ENCODE measurements at places on chromosomes 2 and 18. TPM values are rescaled to one million over a fixed set of nuclear protein-coding genes. Genes with fewer than 3 reads are reported as not detected.

DNA sequence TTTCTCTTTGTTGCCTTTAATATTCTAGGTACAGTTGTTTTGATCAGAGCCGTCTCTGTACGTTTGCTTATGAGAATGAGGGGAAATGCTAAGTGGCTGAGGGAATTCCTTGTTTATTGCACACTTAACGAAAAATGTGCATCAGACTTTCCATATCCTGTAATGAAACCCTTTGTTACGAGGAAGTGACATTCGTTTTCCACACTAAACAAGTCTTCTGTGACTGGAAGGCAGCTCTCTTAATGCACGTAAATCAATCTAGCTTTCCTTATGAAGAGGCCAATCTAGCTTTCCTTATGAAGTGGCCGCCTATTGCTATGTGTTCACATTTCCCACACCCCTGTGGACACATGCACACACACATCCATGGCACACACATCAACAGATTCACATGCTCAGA, 186.2 kb downstream of the SNTG2 start:
- peaks cover 4% of the 10 kb centered on the region for H3K4me1 ChIP-seq
- no peak overlapping the region for H3K4me3 ChIP-seq
- H3K27me3 ChIP-seq: no peaks in the 10 kb centered on the region
- H3K27ac ChIP-seq: no peak overlapping the region
- no peaks in the 10 kb centered on the region for H3K36me3 ChIP-seq

Gene TMEM37
- 4.2 TPM for polyA plus RNA-seq

DNA sequence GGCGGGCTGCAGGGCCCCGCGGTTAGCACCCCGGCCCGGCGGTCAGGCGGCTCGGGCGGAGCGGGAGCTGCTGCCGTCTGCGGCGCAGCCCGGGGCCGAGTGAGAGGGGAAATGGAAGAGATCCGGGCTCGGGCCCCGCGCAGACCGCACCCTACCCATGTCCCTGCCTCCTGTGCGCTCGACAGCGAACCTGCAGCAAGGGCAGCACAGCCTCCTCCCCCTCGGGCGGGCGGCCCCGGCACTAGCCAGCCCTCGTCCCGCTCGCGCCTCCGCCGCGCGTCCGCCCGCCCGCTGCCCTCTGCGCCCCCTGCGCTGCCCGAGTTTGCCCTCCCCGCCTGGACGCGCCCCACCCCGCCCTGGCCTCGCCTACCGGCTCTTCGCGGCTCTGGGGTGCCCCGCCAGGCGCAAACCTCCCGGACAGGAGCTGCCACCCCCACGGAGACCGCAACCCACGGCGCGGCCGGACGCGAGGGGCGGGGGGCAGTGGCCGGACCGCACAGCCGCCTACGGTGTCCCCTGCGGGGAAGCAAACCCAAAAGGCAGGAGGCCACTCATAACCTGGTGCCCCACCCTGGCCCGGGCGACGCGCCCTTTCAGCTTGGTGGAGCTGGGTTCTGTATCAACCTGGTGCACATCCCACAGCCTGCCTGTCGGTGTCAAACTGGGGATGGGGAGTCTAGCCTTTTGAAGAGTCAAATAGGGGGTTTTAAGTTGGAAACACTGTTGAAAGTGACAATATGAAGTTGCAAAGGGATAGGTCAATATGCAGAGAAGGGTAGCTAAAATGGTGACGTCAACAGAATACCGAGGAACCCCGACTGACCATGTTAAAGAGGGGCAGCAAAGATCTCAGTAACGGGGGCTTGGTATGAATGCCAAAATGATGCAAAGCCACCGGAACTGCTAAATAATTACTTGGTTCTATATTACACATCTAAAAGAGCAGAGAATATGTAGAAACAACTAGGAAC, at the start of gene IHH:
Gene IHH (minus strand): TSS at position 101 of the 971 bp plus-strand sequence. CDS start 454 bp downstream, outside the sequence.
- H3K27ac ChIP-seq: no peak within 1 kb of the TSS
- H3K4me3 ChIP-seq: no peak within 1 kb of the TSS
- peaks cover 13% of the 10 kb centered on the region for H3K27me3 ChIP-seq
- H3K36me3 ChIP-seq: no peaks in the 10 kb centered on the region
- no peak for DNase-seq

- no peaks in the 10 kb centered on the region for H3K27me3 ChIP-seq
- H3K4me3 ChIP-seq: peak overlapping the region; percentile 94
- no peaks in the 10 kb centered on the region for H3K36me3 ChIP-seq
These were observed 494 bp upstream of the ROCK1 start for GRCh38 chr18:21112140-21112473.

- H3K36me3 ChIP-seq: no peaks in the 10 kb centered on the region
- no peak overlapping the region for H3K27ac ChIP-seq
- H3K27me3 ChIP-seq: no peaks in the 10 kb centered on the region
- no peaks in the 10 kb centered on the region for H3K4me1 ChIP-seq
These were observed 74.6 kb upstream of the UNC80 start for GRCh38 chr2:209696836-209697711.

Gene SERPINB12
- polyA plus RNA-seq: not detected

DNA sequence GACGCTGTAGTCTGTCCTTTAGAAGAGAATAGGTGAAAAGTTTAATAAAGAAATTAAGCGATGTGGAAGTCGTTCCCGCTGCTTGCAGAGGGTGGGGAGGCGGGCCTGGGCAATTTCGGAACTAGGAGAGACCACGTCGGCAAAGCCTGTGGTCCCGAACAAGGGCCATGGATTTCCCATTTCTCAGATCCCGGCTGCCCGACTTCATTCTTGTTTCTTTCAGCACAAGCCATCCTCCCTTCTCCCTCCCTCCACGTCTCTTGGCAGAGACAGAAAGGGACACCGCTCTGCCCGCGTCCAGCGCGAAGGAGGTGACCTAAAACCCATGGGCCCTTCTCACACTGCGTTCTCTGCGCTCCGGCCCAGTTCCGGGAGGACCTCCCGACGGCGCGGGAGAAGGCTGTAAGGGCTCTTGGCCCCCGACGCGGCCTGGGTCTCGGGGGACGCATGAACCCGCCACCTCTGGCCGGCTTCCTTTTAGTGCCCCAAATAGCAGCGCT, 2.2 kb upstream of the BCL2L11 start:
- H3K36me3 ChIP-seq: no peaks in the 10 kb centered on the region
- H3K27ac ChIP-seq: no peak overlapping the region
- peaks cover 32% of the 10 kb centered on the region for H3K4me1 ChIP-seq

Gene MOCOS
- not detected for polyA plus RNA-seq

GRCh38 chr2:207258263-207258991, 92.7 kb upstream of the KLF7 start:
- no peak overlapping the region for H3K4me3 ChIP-seq
- H3K27ac ChIP-seq: no peak overlapping the region
- DNase-seq: no peak
- H3K27me3 ChIP-seq: no peaks in the 10 kb centered on the region
- H3K36me3 ChIP-seq: no peaks in the 10 kb centered on the region

Gene CD8B2
- polyA plus RNA-seq: not detected

GRCh38 chr18:61602836-61603235, 269.6 kb downstream of the CDH20 start:
- H3K4me1 ChIP-seq: no peaks in the 10 kb centered on the region
- no peak for DNase-seq
- peaks cover 4% of the 10 kb centered on the region for H3K27me3 ChIP-seq
- H3K27ac ChIP-seq: no peak overlapping the region
- H3K4me3 ChIP-seq: no peak overlapping the region

Gene C2orf66
- polyA plus RNA-seq: not detected

Data from naive thymus-derived CD4-positive, alpha-beta T cell (primary cell).